ENCODE measurements at places on chromosomes 6 and 20. TPM values are rescaled to one million over a fixed set of nuclear protein-coding genes. Genes with fewer than 3 reads are reported as not detected.

Gene IPCEF1
- 0.63 TPM for total RNA-seq

Gene OPN5
- total RNA-seq, result not detected

Gene CST1
- not detected for total RNA-seq

Gene EDN1
- 16.3 TPM for total RNA-seq

Gene AGER
- 1.4 TPM for total RNA-seq
